ENCODE measurements at places on chromosomes 3 and 15. TPM values are rescaled to one million over a fixed set of nuclear protein-coding genes. Genes with fewer than 3 reads are reported as not detected.

DNA sequence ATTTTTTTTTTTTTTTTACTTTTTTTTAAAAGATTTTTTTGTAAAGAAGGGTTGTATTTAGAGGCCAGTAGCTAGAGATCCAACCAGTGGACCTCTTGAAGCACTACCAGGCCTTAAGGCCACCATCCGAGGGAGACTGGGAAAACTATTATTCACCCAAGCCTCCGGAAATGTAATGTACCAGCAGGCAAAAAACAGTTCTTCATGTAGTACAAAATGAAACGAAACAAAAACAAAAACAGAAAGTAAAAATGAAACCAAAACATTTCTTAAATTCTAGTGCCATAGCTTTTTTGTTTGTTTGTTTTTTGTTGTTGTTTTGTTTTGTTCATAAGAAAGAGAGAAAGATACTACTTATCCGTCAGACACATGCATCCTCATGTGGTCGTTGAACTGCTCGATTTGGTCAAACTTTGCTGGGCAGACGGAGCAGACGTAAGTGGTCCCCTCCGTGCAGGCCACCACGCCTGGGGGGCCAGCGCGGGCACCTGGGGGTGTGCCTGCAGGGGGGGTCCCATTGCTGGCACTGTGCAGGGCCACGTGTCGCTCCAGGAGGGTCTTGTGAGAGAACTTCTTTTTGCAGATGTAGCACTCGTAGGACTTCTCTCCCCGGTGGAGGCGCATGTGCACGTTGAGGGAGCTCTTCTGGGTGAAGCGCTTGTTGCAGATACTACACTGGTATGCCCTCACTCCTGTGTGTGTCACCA, 45.0 kb downstream of the TIGIT start:
- H3K4me3 ChIP-seq: no peak overlapping the region
- no peak overlapping the region for H3K27ac ChIP-seq
- no peak for DNase-seq
- no peaks in the 10 kb centered on the region for H3K27me3 ChIP-seq
- no peaks in the 10 kb centered on the region for H3K4me1 ChIP-seq

DNA sequence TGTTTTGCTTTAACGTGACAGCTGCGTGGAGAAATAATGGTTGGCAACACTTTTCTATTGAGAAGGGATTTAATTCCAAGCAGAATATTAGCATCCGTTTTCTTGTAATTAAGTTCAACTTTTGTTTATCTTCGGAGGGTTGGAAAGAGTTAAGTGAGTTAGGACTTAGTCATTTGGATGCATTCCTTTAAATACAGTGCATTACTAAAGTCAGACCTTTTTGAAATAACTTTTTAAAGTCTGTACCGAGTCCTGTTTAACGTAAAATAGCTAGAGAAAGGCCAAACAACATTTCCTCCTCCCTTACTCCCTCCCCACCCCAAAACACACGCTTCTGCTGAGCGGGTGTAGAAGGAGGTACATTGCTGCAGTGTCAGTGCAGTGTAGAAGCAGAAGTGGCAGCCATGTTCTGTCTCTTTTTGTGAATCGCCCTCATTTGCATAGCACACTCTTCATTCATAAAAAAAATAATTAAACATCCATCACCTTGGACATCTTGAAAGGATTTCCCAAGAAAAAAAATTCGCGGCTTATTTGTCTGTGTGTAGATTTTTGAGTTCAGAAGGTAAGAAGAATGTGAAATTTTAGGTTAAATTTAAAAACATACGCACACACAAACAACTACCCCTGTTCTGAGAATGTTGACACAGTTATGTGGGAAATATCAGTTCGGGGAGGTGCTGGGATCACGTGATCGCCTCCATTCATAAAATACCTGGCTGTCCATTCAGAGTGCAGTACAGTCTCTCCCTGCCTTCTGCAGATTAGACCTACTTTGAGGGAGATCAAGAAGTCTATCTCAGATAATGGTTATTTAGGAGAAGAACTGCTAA, 1.6 kb downstream of the SPRED1 start:
- H3K4me3 ChIP-seq: peak overlapping the region; percentile 94
- no peaks in the 10 kb centered on the region for H3K36me3 ChIP-seq
- peak; percentile 39 for DNase-seq
- H3K4me1 ChIP-seq: peaks cover 3% of the 10 kb centered on the region
- H3K27ac ChIP-seq: no peak overlapping the region
- H3K27me3 ChIP-seq: no peaks in the 10 kb centered on the region

PP2D1 gene
- not detected for total RNA-seq

GRCh38 chr15:63060699-63061098, 18.2 kb downstream of the TPM1 start:
- no peaks in the 10 kb centered on the region for H3K27me3 ChIP-seq
- no peaks in the 10 kb centered on the region for H3K4me1 ChIP-seq
- H3K27ac ChIP-seq: no peak overlapping the region
- H3K36me3 ChIP-seq: no peaks in the 10 kb centered on the region
- no peak for DNase-seq
- no peak overlapping the region for H3K4me3 ChIP-seq

PRRT3 gene
- total RNA-seq: 17.0 TPM

DNA sequence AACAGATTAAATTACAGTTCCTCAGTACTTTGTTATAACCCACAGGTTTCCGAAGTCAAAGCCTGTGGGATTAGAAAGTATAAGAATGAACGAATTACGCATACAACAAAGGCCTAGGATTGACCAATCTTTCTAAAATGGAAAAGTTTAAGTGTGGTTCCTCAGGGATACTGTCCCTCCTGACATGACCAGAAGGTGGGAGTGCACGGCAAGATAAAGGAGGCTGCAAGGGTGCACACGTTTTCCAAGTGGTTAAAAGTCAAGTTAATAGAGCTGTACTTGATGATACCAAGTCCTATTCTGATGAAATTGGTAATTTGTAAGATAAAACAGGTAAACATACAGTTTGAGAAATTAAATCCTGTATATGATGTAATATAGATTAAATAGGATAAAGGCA, 96.2 kb downstream of the ALDH1A2 start:
- no peaks in the 10 kb centered on the region for H3K27me3 ChIP-seq
- DNase-seq: no peak
- H3K36me3 ChIP-seq: no peaks in the 10 kb centered on the region
- H3K4me3 ChIP-seq: no peak overlapping the region
- no peaks in the 10 kb centered on the region for H3K4me1 ChIP-seq

DNA sequence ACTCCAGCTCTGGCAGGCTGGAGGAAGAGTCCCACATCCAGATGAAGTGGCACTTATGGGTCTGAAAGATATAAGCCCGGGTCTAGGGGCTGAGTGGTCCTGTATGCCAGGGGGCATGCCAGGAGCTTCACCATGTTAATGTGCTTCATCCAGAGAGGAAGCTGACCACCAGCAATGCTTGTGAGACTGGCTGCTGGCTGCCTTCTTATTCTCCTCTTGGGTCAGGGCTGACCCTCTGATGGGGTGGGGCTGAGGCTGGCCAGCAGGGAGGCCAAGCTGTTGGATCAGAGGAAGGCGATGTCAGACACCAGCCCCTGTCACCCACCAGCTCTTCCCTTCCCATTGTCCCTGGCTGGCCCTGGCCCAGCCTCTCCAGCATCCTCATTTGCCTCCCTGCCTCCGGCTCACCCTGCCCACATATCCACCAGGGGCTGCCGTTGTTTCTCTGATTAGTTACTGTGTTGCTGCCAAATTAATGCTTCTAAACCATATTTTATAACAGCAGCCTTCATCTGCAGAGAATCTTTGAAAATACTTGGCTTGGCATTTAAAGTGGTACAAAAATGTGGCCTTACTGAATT, 20.4 kb upstream of the PSTPIP1 start:
- H3K36me3 ChIP-seq: no peaks in the 10 kb centered on the region
- H3K27ac ChIP-seq: no peak overlapping the region
- no peak for DNase-seq
- H3K27me3 ChIP-seq: no peaks in the 10 kb centered on the region
- H3K4me3 ChIP-seq: no peak overlapping the region

DNA sequence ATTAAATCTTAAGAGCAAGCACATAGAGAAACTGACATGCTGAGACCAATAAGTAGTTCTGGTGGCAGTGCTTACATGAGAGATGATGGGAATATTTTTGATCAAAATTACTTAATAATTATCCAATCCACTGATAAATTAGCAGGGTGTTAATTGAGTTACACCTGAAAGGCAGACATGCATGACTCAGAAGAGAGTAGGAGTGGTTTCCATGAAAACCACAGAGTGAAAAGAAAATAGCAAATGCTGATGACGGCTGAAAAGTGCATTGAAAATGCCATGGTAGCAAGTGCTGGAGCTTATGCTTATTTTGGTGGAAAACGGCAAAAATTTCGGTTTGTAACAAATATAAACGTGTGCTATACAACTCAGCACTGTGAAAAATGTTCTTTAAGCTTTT, 267.8 kb upstream of the LRRN1 start:
- no peaks in the 10 kb centered on the region for H3K27me3 ChIP-seq
- no peaks in the 10 kb centered on the region for H3K4me1 ChIP-seq
- no peak overlapping the region for H3K27ac ChIP-seq
- H3K4me3 ChIP-seq: no peak overlapping the region
- no peak for DNase-seq

DNA sequence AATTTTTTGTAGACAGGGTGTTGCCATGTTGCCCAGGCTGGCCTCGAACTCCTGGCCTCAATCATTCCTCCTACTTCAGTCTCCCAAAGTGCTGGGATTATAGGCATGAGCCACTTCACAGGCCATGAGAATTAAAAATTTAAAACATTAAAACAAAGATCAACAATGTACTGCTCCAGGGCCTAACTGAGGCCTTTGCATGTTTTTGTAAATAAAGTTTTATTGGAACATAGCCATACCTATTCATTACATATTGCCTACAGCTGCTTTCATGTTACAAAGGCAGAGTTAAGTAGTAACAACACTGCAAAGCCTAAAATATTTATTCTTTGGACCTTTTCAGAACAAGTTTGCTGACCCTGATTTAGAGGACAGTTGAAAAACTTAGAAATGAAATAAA, 9.6 kb downstream of the VPS39 start:
- no peaks in the 10 kb centered on the region for H3K27me3 ChIP-seq
- no peak overlapping the region for H3K4me3 ChIP-seq
- peaks cover 6% of the 10 kb centered on the region for H3K4me1 ChIP-seq
- H3K27ac ChIP-seq: no peak overlapping the region

GRCh38 chr3:65548848-65549625, 489.7 kb downstream of the MAGI1 start:
- H3K4me1 ChIP-seq: no peaks in the 10 kb centered on the region
- H3K27ac ChIP-seq: no peak overlapping the region
- DNase-seq: no peak
- no peaks in the 10 kb centered on the region for H3K36me3 ChIP-seq
- no peaks in the 10 kb centered on the region for H3K27me3 ChIP-seq

APOD gene
- total RNA-seq: not detected

- peaks cover 32% of the 10 kb centered on the region for H3K4me1 ChIP-seq
- no peak overlapping the region for H3K27ac ChIP-seq
- H3K36me3 ChIP-seq: no peaks in the 10 kb centered on the region
- DNase-seq: peak; percentile 27
- no peaks in the 10 kb centered on the region for H3K27me3 ChIP-seq
These were observed 58.8 kb downstream of the MAP3K13 start for GRCh38 chr3:185421577-185422232.

SCAPER gene
- 4.9 TPM for total RNA-seq

ALDH1L1 gene
- 0.46 TPM for total RNA-seq

- no peaks in the 10 kb centered on the region for H3K27me3 ChIP-seq
- H3K27ac ChIP-seq: peak overlapping the region; percentile 58
- no peak for DNase-seq
- H3K4me3 ChIP-seq: peak overlapping the region; percentile 61
These were observed 54.5 kb downstream of the PSMD6 start for GRCh38 chr3:63968612-63969350.

DNA sequence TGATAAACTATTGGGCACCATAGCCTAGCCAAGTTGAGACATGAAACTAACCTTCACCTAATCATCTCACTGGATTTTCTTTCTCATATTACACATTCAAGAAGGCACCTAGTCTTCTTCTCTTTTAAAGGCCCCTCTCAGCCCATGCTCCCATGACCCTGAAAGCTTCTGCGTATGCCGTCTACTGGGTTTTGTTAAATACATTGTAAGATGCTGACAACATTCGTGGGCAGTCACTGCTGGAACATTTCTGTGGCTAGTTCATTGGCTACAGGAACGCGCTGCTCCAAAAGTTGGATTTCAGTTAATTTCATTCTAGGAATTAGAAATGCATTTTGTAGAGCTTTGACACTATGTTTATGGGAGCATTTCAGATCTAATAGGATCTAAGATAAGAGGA, 52.3 kb upstream of the CHD2 start:
- no peak for DNase-seq
- no peaks in the 10 kb centered on the region for H3K27me3 ChIP-seq
- peaks cover 18% of the 10 kb centered on the region for H3K4me1 ChIP-seq
- no peak overlapping the region for H3K27ac ChIP-seq
